ENCODE measurements at places on chromosomes 1 and 21.
A peak's percentile ranks its signal among the peaks of the same experiment; 100 is the strongest.

DNA sequence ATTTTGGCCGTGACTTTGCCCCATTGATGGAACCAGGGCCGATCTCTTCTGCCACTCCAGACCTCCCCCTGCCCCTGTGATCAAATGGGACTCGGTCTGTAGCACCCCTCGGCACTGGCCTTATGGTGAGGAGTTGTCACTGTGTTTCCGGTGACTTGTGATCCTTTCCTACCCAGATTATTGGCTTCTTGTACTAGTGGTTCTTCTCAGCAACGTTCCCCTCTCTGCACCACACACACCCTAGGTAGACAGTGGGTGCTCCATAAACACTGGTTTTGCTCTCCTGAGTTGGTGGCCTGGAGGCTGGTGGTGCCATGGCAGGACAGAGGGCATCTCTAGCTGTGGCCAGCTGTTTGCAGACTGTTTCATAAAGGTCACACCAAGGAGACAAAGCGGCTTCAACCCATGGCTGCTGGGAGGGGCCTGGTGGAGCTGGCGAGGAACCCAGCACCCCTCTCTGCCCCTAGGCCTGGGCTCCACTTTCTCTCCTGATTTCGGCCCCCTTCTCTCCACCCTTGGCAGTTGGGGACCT, 50.7 kb downstream of the DHRS3 start:
- DNase-seq = no peak

- no peak for DNase-seq
These were observed 97.3 kb downstream of the GLIS1 start for GRCh38 chr1:53641481-53642214.

- DNase-seq = peak; percentile 94
These were observed 57.7 kb downstream of the ZC3H11B start for GRCh38 chr1:219555031-219555692.

- DNase-seq = peak; percentile 8
These were observed 89.1 kb upstream of the USP24 start for GRCh38 chr1:55304229-55304740.

DNA sequence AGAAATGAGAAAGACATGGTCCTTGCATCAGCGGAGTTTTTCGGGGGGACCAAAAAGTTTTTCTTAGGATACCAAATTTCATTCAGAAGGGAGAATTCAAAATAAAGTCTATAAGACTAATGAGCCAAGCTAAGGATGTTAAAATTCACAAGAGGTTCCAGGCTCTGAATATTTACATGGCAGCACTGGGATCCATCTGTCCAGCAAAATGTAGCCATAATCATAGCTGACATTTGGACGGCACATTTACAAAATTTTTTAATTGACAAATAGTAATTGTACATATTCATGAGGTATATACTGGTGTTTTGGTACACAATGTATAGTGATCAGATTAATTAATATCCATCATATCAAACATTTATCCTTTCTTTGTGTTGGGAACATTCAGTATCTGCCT, 107.9 kb downstream of the ZNF648 start:
- no peak for DNase-seq

DNA sequence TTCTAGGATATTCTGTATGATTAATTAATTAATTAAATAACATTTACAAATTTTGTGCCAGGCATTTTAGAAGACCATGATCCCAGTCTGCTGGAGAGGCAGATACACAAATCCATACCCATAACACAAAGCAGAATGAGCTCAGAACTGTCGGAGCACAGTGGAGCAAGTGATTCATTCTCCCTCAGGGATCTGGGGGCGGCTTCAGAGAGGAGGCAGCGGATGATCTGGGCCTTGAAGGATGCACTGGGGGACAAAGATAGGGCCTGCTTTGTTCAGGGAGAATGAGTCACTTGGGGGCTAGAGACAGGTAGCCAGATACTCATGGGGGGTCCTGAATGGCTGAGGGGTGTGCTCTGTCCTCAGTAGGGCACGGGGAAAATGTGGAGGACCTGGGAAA, 50.9 kb upstream of the TRABD2B start:
- DNase-seq = peak; percentile 9
